Kidney glomerular epithelial cell (primary cell): ENCODE measurements at places on chromosomes 11 and 22.

- DNase-seq, result no peak
Measured at GRCh38 chr11:62406034-62406433, 12.8 kb upstream of the SCGB1A1 start.

DNA sequence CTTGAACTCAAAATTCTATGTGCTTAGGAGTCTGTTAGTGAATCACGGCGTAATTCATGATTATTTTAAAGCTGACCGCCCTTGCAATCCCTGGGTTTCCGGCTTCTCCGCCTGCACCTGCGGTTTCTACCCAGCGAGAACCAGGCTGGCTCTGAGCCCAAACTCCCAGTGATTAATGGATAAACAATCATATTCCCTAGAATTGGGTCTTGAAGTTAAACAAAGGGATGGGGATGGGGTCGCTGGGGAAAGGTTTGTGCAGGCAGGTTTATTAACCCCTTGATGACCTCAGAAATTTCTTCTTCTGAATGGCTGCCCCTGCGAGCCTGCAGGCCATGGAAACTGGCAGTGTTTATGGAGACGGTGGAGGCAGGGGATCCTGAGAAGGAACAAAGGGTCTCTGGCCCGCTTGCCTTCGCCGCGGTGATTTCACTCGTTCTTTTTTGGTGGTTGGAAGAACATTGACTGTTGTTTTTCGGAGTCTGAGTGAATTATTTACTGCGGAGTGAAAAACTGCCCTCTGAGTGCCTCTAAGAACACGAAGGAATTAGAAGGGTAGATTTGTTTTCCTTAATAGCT is 1000.3 kb downstream of the BRD1 start:
- peak; percentile 1 for DNase-seq

- DNase-seq, result no peak
Measured at GRCh38 chr11:44785856-44786607, 59.3 kb downstream of the TSPAN18 start.

DNA sequence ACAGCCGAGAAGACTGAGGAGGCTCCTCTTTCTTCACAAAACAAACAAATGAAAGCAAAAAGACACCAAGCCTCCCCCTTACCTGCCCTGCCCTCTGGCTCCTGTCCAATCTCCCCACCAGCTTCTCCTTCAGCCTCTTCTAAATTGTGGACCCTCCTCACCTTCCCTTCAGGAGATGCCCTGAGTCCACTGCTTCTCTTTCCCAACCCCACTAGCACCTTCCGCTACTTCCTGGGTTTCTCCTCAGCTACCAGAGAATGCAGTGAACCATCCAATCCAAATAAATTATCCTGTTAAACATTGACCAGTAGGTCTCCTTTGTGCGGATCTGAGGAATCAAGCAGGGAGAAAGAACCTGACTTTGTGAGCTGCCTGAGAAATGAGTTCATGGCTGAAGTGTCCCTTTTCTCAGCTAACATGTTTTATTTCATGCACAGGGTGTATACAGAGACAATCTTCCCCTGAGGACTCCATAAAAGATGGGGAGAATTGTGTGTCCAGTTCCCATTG is 63.2 kb upstream of the VPREB1 start:
- DNase-seq, result peak; percentile 90

GRCh38 chr22:17237038-17237668 is 17.9 kb upstream of the ADA2 start:
- DNase-seq, result no peak

- DNase-seq, result no peak
Measured at GRCh38 chr22:32721328-32722180, 80.0 kb upstream of the TIMP3 start.

- no peak for DNase-seq
Measured at GRCh38 chr11:77232242-77232641, 69.2 kb downstream of the GDPD4 start.

- no peak for DNase-seq
Measured at GRCh38 chr11:70834277-70834940, 418.0 kb downstream of the SHANK2 start.

DNA sequence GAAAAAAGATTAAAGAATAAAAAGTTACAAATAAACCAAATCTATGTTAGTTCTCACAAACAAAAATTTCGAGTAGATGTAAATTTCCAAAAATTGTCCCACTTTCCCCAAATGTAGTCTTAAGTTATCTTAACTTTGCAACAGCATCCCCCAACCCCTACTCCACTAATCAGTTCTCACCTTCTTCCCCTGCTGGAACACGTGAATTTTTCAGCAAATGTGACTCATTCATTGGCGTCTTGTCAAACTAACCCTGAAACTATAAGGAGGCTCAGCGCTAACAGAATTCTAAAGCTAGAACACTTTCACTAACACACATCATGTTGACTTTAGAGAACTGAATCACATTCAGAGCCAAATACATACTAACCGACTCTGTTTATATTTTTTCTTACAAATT is 46.1 kb downstream of the PHF21A start:
- peak; percentile 11 for DNase-seq
